Activated CD8-positive, alpha-beta memory T cell treated with anti-CD3 and anti-CD28 coated beads for 1 hour (primary cell): ENCODE measurements at places on chromosomes 16 and 17.
A peak's percentile ranks its signal among the peaks of the same experiment; 100 is the strongest.

- DNase-seq: no peak
Observed at GRCh38 chr17:13337864-13338371, 263.8 kb downstream of the HS3ST3A1 start.

DNA sequence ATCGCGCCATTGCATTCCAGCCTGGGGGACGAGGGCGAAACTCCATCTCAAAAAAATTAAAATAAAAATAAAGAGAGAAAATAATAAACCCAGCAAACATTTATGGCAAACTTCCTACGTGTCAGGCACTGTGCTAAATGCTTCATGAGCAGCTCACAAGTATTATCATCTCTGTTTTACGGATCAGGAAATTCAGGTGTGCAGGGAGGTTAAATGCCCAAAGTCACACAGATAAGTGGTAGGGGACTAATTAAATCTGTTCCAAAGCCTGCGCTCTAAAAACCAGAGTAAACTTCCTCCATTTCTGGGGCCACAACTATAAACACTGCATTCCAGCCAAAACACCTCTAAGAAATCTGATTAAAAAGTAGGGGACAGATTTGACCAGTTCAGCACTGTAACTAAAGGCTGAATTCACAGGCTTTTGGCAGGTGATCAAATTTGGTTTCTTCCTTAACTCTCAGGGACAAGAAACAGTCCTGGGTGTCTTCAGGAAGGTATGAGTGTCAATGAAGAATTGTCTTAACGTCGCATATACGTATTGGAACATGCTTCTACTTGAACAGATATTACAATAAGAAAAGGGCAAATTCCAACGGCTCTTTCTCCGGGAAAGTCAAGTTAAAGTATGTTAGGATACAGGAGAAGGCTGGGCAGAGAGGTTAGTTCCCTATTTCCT is 996 bp downstream of the STRADA start:
- no peak for DNase-seq

- DNase-seq: no peak
Observed at GRCh38 chr16:31477220-31478216, 5.4 kb upstream of the SLC5A2 start.

DNA sequence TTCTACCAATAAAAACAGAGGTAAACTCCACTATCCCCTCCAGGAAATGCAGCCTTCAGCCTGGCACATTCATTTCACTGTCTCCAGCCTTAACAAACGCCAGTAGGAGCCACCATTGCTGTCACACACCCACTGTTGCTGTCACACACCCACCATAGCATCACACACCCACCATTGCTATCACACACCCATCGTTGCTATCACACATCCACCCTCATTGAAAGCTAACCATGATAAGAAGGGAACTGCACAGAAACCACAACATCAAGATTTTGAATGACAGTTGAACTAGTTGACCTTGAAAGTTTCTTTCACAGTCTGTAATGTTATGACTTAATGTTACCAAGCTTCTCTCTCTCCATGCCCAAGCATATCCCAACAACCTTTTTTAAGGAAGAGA is 38.1 kb downstream of the SHCBP1 start:
- DNase-seq: no peak

GRCh38 chr17:15341966-15342365 is 569 bp upstream of the TEKT3 start:
- DNase-seq: no peak

DNA sequence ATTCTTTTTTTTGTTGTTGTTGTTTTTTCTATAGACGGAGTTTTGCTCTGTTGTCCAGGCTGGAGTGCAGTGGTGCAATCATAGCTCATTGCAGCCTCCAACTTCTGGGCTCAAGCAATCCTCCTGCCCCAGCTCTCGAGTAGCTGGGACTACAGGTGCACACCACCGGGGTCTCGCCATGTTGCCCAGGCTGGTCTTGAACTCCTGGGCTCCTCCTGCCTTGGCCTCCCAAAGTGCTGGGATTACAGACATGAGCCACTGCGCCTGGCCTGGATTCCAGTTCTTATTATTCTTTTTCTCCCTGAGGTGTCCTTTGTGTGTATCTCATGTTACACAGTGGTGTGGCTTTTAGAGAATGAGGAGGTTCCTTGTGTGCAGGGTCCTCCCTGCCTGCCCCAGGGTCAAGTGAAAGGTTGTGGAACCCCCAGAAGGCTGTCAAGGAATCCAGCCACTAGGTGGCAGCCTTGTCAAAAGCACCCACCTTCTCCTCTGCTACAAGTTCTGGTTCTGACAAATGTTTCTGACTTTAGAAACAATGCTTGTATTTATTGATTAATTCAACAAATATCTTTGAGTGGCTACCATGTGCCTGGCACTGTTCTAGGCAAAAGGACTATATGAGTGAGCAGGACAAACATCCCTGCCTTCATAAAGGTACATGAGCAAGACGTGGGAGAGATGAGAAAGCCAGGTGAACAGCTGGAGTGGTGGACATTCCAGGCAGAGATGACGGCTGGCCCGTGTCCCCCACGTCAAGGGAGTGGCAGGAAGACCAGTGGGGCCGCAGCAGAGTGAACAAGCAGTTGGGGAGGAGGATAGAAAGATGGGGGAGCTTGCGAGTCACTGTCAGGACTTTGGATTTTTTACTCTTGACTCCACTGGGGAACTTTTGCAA is 112.4 kb downstream of the SPECC1 start:
- peak; percentile 42 for DNase-seq

- no peak for DNase-seq
Observed at GRCh38 chr17:794876-795275, 12.7 kb downstream of the MRM3 start.

DNA sequence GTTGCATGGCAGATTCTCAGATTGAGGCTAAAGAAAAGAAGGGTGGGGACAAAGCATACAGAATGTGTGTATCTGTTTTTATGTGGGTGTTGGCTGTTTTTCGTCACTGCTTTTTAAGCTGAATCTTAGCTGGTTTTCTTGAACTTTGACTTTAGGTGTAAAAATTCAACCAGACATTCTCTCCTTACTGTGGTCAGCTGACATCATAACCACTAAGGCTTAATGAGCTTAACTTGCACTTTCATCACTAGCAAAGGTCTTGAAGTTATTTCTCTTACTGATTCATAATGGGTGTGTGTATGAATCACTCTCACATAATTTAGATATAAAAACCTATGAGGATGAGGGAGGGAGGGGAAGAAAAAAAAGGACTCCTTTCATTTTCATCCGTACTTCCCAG is 4.0 kb upstream of the CDC6 start:
- DNase-seq: no peak

DNA sequence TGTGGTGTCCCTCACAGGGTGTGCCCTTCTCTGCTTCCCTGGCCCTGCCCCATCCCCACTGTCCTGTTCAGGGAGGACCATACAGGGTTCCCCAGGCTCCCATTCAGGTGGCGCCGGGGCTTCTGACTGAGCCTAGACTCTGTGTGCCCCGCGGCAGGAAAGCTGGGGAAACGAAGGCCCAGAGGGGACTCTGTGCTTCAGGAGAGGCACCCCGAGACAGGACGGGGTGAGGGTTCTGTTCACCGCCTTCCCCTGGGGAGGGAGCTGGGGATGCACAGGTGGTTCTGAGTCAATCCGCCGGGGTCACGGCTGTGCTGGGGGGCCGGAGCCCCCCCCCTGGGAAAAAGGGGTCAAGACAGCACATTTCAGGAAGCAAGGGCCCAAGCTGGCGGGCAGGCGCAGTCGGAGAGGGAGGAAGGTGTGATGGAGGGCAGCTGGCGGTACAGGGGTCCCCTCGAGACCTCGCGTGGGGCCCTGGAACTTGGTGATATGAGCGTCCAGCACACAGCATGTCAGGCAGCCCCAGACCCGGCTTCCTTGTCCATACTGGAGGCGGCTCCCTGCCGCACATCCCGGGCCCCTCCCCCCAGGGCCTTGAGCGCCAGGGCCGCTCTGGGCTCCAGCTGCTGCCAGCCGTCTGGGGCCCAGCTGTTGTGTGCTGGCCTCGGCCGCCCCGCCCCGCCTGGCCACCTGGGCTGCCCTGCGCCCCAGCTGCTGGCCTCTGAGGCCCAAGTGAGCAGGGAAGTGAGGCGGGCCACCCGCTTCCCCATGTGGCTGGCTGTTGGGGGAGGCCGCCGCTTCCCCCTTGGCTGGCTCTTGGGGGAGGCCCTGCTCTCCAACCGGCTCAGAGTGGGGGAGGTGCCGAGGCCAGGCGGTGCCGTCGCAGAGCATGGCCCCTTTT is 5.6 kb upstream of the NOTUM start:
- no peak for DNase-seq

GRCh38 chr17:4547118-4547906 is 7.9 kb downstream of the MYBBP1A start:
- DNase-seq: no peak

GRCh38 chr16:55495616-55496289 is 13.1 kb upstream of the LPCAT2 start:
- DNase-seq: no peak

DNA sequence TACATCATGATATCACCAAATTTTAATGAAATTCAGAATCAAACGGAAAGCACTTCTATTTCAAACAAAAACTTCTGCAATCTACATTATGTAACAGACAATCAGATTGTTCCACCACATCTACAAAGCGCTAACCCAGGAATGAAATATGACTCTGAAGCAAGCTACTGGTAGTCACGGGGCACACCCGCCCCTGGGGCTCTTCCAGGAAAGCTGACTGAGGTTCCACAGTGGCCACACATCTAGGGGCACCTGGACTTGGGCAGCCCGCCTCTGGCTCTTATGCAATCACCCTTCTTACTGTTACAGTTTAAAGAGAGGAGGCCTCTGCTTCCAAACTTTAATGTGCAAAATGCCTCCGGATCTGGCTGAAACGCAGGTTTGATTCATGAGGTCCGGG is 27.5 kb downstream of the ZCCHC14 start:
- no peak for DNase-seq

GRCh38 chr16:70433458-70434103 is 5.3 kb downstream of the ST3GAL2 start:
- no peak for DNase-seq

DNA sequence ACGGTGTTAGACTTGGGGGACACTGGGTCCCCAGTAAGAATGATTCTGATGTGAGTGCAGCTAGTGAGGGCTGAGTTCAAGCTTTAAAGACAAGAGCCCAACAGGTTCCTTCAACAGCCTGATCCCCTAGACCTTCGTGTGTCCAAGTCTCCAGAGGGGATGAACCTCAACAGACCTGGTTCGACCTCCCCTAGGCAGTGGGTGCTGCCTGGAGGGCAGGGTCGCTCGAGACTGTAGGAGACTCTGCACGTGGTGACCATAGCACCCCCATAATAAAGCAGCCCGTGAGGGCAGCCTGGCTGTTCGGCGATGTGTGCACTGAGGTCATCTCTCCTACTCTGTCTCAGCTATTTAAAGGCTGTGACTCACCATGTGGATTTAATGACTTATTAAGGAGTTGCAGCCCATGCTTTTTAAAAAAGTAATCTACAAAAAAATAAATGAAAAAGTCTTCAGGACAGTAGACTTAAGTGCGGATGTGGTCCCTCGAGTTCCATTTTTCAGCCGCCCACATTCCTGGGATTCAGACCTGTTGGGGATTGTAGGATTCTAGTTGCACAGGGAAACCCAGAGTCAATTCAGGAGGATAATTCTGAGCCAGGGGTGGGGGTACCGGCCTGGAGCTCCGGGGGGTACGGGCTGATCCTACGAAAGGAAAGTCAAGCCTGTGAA is 23.4 kb upstream of the METRNL start:
- no peak for DNase-seq

GRCh38 chr17:48612854-48613691 is 2.0 kb downstream of the HOXB8 start:
- DNase-seq: no peak

DNA sequence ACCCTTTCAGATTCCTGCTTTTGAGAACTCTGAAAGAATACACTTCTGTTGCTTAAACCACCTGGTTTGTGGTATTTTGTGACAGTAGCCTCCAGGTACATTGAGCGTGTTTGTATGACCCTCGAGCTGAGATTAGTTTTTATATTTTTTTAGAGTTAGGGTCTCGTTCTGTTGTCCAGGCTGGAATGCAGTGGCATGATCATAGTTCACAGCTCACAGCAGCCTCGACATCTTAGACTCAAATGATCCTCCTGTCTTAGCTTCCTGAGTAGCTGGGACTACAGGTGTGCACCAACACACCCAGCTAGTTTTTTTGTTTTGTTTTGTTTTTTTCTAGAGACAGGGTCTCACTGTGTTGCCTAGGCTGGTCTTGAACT is 4.5 kb upstream of the ITPRIPL2 start:
- no peak for DNase-seq

DNA sequence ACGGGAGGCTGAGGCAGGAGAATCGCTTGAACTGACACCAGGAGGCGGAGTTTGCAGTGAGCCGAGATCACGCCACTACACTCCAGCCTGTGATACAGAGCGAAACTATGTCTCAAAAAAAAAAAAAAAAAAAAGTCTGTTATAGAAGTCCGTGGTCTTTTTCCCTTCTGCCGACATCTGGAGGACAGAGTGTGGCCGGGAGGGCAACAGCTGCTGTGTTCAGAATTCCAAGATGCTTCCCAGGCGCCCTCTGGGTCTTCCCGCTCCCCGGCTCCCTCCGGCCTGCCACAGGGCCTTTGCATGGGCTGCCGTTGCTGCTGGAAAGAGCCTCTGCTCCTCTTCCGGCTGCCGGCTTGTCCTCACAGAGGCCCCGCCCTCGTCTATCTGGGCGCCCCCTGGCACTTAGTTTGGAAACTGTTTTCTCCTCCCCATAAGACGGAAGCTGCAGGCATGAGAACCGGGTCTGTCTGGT is 2.4 kb upstream of the CACNA1H start:
- no peak for DNase-seq

DNA sequence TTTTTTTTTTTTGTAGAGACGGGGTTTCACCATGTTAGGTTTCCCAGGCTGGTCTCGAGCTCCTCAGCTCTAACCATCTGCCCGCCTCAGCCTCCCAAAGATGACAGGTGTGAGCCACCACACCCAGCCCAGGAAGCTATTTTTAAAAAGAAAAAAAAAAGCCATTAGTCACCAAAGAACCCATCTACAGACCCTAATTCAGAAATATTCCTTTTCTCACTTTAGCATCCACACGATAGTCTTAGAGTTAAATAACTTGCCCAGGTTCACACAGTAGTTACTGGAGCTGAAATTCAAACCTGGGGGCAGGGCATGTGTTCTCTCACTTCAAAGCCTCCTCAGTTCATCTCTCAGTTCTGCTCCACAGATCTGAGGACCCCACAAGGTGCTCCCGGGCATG is 70.3 kb upstream of the NOL11 start:
- no peak for DNase-seq

DNA sequence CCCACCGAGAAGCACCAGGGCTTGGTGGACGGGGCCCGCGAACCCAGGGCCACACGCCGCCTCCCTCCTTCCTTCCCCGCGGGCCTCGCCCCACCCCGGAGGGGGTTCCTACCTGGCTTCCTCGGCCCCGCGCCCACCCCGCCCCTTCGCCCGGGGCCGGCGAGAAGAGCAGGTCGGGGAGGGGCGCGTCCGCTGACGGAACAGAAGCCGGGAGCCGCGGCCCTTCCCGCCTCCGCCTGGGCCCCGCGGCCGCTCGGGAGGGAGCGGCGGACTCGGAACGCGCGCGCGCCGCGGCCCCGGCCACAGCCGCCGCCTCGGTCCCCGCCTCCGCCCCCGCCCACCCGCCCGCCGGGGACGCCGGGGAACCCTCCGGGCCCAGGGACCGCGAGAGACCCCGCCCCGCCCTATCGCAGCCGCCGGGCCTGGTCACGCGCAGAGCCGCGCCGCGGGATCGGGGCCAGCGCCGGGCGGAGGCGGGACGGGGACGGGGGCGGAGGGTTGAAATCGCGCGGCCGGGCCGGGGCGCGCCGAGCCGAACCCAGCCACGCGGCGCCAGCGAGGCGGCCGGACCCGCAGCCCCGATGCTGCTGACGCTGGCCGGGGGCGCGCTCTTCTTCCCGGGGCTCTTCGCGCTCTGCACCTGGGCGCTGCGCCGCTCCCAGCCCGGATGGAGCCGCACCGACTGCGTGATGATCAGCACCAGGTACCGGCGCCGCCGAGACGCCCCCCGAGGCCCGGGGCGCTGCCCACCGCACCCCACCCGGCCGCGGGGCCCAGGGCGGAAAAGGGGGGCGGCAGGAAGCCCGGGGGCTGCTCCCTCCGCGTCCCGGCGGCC is at the start of gene TLCD3A:
TSS of gene TLCD3A (plus strand) at position 530 of the 835 bp plus-strand sequence. CDS start at position 582, 52 bp downstream.
- DNase-seq: no peak
